ENCODE measurements at places on chromosomes 12 and 14.

GRCh38 chr12:467591-467990 is 7.9 kb downstream of the B4GALNT3 start:
- no peak for DNase-seq

DNA sequence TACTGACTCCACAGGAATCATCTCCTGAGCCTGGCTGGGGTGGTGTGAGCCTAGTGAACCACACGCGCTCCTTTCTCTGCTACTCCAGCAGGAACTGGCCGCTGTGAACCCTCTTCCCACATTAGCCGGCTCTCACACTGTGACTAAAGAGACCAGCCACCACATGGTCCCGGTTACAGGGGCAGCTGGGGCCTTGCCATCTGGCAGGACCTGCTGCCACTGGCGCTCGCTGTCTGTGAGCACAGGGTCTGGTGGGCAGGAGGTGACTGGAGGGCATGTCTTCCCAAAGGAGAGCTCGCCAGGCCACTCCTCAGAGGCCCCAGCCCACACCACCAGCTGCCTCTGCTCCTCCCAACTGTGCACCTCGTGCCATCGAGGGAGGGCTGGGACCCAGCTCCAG is 99.3 kb downstream of the SINHCAF start:
- DNase-seq = peak; percentile 39

GRCh38 chr14:45212231-45212630 is 40.8 kb downstream of the MIS18BP1 start:
- DNase-seq = no peak

DNA sequence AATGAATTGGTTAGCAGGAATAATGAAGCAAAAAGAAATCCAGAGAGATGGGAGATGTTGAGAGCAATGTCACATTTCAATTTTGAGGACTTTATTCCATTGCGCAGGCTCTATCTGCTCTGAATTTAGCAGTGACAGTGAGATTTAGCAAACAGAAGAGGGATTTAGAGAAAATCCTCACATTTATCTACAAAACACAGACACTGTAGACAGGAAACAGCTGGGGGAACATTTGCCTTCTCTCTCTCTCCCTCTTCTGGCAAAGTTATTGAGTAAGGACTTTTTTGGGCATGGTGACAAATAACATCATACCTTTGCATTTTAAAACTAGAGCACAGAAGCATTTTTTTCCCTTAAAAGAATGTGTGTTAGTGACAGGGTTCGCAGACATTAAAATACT is at the start of gene IGF1:
IGF1 (minus strand) TSS at position 158 of the 400 bp plus-strand sequence. CDS start 182 bp downstream, outside the sequence.
- DNase-seq = no peak

GRCh38 chr12:103547376-103547775 is 39.7 kb upstream of the STAB2 start:
- peak; percentile 45 for DNase-seq

All from NCI-H2029 (cell line).